ENCODE measurements at places on chromosomes 11 and 22.

DNA sequence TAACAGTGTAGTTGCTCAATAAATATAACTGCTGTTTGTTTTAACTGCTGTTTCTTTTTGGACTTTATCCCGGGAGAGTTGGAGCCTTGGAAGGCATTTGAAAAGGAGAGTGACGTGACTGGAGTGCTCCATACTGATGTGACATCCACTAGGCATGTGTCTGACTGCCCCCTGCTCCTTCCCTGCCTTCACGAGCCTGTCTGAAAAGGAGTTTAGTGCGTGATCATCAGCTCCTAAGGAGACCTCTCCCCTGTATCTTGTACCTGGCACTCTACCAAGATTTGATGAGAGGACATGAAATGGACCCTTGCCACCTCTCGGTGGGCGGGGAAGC, 22.9 kb downstream of the ZBTB16 start:
- no peak for DNase-seq

GRCh38 chr11:77127920-77128691, at the start of gene MYO7A:
Gene MYO7A, plus strand, starts transcription at chr11:77128246. Its CDS starts 2,389 bp downstream, at chr11:77130635.
- no peak for DNase-seq

DNA sequence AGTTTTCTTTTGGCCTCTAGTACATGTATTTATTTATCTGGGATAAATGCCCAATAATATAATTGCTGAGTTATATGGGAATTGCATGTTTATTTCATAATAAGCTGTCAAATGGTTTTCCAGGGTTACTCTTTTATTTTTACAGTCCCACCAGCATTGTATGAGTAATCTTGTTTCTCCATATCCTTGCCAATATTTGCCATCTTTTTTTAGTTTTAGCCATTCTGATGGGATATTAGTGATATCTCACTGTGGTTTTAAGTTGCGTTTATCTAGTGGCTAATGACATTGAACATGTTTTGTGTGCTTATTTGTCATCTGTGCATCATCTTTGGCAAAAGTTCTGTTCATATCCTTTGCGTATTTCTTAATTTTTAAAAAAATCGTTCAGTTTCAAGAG, 372.8 kb upstream of the CCDC179 start:
- DNase-seq: no peak

- DNase-seq: no peak
Measured at GRCh38 chr11:65473278-65473860, 25.5 kb upstream of the MALAT1 start.

DNA sequence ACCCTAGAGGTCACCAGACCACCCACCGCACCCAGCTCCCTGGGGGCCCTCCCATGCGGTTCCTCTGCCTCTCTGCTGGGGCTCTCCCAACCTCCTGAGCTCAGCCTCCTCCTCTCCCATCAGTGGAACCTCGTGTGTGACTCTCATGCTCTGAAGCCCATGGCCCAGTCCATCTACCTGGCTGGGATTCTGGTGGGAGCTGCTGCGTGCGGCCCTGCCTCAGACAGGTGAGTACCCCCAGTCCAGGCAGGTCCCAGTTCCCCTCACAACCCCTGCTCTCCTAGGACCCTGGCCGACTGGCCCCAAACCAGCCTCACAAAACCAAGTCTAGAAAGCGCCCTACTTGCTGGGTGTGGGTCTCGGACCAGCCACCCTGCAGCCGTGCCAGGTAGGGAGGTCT, 1.6 kb downstream of the SLC22A12 start:
- DNase-seq: no peak
